ENCODE measurements at places on chromosomes 3 and 15. TPM values are rescaled to one million over a fixed set of nuclear protein-coding genes. Genes with fewer than 3 reads are reported as not detected.

The CKMT1B gene
- not detected for total RNA-seq

The SLC38A3 gene
- total RNA-seq, result not detected

- no peak overlapping the region for H3K4me3 ChIP-seq
- peaks cover 42% of the 10 kb centered on the region for H3K4me1 ChIP-seq
- H3K27ac ChIP-seq, result no peak overlapping the region
- DNase-seq, result no peak
- H3K36me3 ChIP-seq, result peaks cover 2% of the 10 kb centered on the region
Observed at GRCh38 chr15:73909651-73910050, 16.6 kb upstream of the LOXL1 start.

DNA sequence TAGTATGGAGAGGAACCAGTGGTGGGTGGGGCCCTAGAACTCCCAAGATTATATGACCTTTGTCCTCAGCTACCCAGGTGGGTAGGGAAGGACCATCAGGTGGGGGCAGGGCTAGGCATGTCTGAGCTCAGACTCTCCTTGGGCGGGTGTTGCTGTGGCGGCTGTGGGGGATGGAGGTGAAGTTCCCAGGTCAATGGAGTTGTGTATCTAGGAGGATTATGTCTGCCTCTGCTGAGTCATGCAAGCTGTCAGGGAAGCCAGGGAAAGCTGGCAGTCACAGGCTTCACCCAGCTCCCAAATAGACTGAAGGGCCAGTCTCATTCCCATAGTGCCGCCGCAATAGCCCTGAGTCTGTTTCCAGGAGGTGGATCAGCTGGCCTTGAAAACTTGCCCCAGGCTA is 139.7 kb upstream of the CFAP20DC start:
- no peak overlapping the region for H3K27ac ChIP-seq
- H3K4me3 ChIP-seq, result no peak overlapping the region
- no peaks in the 10 kb centered on the region for H3K36me3 ChIP-seq
- no peak for DNase-seq
- H3K27me3 ChIP-seq, result peaks cover 4% of the 10 kb centered on the region
